AML-193 (cell line): ENCODE measurements at places on chromosomes 3 and 15.

GRCh38 chr3:150260398-150260710 is 147.7 kb upstream of the TSC22D2 start:
- DNase-seq = no peak

- DNase-seq = no peak
These were observed 742.3 kb upstream of the CBLB start for GRCh38 chr3:106611116-106611515.

- DNase-seq = no peak
These were observed 13.7 kb downstream of the NR2F2 start for GRCh38 chr15:96344060-96344705.

GRCh38 chr3:63969876-63970275 is 53.4 kb downstream of the PSMD6 start:
- no peak for DNase-seq
